ENCODE measurements at places on chromosomes 6 and 20.

DNA sequence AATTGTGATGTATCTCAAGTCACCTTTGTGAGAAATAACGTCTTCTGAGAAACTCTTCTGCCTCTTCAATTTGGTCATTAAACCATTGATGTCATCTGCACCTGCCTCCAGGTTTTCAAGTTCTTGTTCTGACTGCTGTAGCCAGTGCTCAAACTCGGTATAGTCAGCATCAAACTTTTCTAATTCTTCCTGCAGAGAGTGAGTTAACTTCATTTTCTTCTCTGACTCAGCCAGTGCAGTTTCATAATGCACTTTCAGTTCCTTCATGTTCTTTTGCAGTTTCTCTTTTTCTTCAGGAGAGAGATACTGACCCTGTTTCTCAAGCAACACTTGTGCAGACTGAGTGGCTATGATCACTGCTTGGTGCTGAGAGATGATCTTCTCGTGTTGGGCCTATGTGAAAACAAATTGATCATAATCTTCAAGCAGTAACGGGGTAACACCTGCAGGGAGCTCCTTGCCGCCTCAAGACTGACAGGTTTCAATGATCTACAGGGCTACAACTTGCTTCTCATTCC, 48.8 kb downstream of the DST start:
- DNase-seq: peak; percentile 80

DNA sequence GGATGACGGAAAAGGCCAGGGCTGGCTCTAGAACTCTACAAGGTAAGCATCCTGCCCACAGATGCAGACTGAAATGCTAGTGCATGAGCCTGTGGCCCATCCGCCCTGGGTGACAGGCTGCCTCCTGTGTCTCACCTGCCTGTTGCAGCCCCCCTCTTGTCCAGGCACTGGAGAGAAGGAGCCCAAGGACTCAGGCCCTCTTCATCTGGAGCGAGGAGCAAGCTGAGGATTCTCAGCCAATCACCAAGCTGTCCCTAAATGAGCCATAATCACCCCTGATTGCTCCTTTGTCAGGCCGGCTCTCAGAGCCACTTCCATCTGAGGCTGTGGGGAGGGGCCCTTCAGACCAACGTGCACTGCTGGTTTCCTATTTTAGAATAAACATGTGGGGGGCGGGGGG, 10.0 kb upstream of the SLC32A1 start:
- no peak for DNase-seq

DNA sequence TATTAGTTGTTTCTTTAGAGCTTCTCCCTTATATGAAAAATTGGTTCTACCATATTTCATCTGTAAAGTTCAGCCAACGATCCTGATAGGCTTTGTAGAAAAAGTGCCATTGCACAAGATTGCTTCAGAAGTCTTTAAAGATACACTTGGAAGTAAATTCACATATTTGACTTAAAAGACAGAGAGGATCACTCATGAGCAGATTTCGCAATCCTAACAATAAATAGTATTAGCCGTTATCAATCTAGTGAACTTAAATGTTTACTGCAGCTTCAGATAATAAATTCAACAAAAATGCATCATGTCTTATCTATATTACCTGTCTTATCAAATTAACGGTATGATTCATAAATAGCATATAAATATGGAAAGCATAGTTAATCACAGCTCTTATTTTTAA, 8.7 kb upstream of the SLC17A4 start:
- DNase-seq: no peak

DNA sequence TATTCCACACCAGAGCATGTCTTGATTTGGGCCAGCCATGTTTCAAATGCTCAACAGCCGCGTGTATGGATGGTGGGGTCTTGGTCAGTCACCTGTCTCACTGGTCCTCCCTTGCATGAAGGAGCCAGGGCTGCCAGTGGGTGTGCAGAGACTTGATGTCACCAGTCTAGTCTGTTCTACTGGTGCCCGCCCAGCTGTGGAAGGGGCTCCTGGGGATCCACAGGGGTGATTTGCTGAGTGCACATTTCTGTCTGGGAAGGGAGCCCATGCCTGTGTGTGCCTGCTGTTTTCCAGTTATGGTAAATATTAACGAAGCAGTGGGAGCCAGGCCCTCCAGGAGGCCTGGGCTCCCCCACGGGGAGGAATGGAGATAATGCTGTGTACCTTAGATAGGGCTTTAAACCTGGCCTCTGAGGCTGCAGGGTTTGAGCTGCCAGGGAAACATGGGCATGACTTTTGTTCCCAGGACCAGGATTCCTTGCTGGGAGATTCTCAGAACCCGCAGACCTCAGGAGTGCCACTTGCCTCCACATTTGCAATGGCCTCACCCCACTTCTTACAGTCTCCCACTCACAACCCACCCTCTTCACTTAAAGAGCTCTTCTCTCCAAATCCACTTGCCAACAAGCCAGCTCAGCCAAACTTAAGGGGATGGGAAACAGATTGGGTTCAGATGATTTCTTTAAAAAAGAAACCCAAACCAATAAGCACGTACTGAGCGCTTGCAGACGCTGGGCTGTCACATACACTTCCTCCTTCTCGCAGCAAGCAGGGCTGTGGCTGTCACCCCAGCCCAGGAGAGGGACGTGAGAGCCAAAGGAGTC, 54.1 kb downstream of the VEGFA start:
- DNase-seq: no peak

GRCh38 chr6:81480139-81480538, 272.3 kb downstream of the TENT5A start:
- no peak for DNase-seq

GRCh38 chr20:10673176-10673841, 490 bp downstream of the JAG1 start:
- DNase-seq: peak; percentile 43

DNA sequence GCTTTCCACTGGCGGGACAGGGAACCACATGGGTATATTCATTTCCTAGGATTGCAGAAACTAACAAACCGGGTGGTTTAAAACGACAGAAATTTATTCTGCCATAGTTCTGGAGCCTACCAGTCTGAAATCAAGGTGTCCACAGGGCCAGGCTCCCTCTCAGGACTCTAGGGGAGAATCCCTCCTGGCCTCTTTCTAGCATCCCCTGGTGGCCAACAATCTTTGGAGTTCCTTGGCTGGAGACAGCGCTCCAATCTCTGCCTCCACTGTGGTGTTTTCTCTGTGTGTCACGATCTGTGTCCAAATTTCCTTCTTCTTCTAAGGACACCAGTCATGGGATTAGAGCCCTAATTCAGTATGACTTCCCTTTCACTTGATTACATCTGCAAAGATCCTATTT, 95.0 kb downstream of the SCML4 start:
- DNase-seq: no peak

GRCh38 chr6:132017942-132018341, 66.8 kb upstream of the CCN2 start:
- DNase-seq: no peak

DNA sequence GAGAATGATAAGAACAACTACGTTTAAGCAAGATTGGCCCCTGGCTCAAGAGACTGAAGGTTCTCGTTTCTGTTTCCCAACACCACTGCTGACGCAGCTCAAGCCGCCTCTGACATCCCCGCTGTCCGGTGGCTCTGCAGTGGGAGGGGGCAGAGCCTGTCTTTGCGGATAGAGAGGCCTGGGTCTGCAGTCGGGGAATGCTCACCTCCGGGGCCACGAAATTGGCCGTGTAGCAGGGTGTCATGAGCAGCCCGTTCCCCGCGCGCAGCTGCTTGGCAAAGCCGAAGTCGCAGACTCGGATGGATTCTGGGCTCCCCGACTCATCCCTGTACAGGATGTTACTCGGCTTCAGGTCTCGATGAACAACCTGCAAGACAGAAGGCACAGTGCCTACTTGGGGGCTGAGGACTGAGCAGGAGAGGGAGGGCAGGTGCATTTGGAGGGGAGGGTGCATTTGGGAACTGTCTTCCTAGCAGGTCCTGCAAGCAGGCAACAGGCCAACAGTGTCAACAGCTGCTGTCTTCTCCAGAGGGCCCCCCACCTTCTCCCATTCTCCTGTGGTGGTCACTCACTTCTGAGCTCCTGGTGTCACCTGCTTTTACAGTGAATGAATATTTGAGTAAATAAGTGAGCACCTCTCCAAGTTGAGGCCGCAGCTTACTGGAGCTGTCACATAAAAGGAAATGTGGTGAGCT, 40.5 kb upstream of the MPC1 start:
- no peak for DNase-seq

- DNase-seq: no peak
Measured at GRCh38 chr6:150492941-150493340, 106.7 kb upstream of the PLEKHG1 start.

DNA sequence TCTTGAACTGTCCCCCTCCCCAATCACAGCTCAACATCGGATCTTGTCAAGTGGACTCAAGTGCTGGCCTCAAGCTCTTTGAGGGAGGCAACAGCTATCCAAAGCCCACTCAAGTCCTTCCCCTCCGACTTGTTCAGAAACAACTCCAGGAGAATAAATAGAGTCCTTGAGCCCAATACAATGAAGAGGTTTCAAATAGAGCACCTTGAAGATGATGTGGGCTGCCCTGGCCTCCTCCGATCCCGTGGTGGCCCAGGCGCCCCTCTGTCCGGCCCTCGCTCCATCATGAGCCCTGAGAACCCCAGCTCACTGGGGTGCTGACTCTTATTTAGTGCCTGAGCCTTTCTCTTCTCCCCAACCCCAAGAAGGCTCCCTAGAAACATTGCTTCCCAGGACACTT, 164.3 kb upstream of the PMEPA1 start:
- DNase-seq: no peak

DNA sequence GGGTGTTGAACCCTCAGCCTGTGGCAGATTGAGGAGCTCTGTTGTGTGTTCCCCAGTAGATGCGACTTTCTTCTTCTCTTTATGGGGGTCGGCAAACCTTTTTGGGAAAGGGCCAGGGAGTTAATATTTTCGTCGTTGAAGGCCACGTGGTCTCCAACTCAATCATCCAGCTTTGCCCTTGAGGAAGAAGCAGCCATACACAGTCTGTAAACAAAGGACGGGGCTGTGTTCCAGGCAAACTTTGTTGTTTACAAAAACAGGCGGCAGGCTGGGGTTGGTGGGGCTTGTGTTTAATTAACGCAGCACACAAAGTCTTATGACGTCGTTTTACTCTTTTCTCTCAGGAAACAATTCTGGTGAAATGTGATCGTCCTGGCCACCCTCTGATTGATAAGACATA, 20.2 kb downstream of the KIF25 start:
- DNase-seq: no peak

DNA sequence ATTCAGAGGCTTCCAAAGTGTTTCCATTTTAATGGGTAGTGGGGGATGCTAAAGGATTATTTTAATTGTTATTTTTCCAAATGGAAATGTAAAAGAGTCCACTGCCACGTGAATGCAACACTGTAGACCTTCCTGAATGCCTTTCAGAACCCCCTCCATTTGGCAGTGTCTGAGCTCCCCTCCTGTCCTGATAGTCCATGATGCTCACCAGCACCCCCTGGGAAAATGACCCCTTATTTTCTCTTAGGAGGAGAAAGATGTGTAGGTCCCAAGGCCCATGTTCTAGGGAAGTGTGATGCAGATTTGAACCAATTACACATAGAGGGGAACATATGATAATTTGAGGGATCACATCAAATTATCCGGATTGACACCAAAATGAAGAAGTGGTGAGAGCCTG, 46.8 kb upstream of the SH3BGRL2 start:
- no peak for DNase-seq

DNA sequence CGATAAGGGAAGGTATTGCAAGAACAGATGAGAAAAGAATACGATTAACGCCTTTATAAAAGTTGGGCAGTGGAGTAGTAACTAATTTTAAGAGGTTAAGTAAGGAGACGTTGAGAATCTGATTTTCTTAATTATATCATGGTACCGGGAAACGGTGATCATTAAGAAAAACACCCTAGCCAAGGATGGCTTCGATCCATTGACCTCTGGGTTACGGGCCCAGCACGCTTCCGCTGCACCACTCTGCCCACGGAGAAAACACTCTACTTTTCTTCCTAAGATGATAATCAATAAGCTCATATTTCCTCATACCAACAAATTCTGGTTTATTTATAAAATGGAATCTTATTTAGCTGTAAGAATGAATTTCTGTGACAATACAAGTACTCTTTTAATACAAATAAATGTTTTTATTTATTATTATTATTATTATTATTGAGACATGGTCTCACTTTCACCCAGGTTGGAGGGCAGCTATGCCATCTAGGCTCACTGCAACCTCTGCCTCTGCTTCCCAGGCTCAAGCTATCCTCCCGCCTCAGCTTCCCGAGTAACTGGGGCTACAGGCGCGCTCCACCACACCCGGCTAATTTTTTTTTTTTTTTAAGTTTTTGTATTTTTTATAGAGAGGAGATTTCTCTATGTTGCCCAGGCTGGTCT, 8.3 kb downstream of the POM121L2 start:
- DNase-seq: no peak

GRCh38 chr6:133435065-133435728, 194.0 kb downstream of the EYA4 start:
- no peak for DNase-seq

GRCh38 chr6:125950293-125950692, 6.3 kb upstream of the HINT3 start:
- no peak for DNase-seq

- DNase-seq: peak; percentile 14
Measured at GRCh38 chr20:34705397-34706301, 1.5 kb downstream of the TP53INP2 start.

- no peak for DNase-seq
Measured at GRCh38 chr6:134061440-134061839, 9.0 kb upstream of the SLC2A12 start.

GRCh38 chr6:31898383-31899011, 999 bp upstream of the EHMT2 start:
- no peak for DNase-seq

DNA sequence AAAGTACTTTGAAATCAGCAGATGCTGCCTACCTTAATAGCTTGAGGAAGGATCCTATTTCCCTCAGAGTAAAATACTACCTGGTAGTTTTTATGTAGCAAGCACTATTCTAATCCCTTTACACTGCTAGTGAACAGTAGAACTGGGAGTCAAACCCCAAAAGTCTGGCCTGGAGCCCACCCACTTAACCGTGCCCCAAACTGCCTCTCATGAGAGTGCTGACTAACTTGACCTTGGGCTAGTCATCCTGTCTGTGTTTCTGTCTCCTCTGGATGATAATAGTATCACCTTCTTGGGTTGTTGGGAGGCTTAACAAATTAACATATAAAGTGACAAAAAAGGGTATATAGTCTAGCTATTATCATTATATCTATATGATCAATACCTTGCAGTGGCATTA, 140.5 kb downstream of the RCAN2 start:
- no peak for DNase-seq

GRCh38 chr20:36066777-36067176, 87.8 kb upstream of the EPB41L1 start:
- no peak for DNase-seq

DNA sequence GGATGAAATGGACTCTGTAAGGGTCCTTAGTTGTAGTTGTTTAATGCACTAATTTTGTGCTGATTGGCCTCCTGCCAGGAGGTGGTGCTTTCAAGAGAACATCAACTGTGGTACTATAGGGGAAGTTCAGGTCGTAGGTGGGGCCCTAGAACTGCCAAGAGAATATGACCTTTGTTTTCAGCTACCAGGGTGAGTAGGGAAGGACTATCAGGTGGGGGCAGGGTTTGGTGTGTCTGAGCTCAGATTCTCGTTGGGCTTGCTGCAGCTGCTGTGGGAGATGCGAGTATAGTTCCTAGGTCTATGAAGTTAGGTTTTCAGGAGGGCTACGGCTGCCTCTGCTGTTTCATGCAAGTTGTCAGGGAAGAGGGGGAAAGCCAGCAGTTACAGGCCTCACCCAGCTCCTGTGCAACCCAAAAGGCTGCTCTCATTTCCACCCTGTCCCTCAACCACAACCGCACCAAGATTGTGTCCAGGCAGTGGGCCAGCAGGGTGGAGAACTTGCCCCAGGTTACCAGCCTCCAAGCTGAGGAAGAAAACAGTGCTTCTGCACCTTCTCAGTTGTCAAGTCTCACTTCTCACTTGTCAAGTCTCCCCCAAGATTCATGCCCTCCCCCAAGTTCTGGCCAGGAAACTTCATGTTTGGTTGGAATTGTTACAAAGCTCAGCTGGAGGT, 626.5 kb upstream of the MAP3K7 start:
- no peak for DNase-seq

All from GM06990 (cell line).